ENCODE measurements at places on chromosomes 1 and 21. TPM values are rescaled to one million over a fixed set of nuclear protein-coding genes. Genes with fewer than 3 reads are reported as not detected.

DNA sequence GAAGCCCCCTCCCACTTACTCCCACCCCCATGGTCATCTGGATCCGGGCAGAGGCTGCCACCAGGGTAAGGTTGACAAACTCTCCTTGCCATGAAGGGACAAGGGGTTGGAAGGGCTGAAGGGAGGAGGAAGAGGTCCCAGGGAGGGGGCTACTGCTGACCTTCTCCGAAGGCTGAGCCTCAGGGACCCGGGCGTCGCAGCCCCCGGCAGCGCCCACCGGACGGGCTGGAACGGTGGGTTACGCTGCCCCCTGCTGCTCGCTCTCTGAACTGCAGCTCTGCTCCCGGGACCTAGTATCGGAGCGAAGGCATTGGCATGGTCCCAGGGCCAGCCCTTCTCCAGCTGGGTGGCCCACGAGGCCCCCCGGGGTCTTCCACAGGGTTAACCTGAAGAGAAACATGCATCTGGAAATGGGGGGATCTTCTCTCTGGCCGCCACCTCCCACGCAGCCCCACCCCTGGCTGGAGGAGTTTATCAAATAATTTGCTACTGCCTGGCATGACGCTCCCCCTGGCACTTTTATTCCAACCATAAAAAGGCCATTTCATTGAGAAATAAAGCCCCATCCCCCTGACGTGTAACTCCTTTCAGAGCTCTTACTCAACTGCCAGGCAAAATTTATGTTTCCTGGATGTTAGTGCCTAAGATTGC, 70.4 kb upstream of the TARDBP start:
- no peak for DNase-seq

Gene OR10Z1
- not detected for total RNA-seq

DNA sequence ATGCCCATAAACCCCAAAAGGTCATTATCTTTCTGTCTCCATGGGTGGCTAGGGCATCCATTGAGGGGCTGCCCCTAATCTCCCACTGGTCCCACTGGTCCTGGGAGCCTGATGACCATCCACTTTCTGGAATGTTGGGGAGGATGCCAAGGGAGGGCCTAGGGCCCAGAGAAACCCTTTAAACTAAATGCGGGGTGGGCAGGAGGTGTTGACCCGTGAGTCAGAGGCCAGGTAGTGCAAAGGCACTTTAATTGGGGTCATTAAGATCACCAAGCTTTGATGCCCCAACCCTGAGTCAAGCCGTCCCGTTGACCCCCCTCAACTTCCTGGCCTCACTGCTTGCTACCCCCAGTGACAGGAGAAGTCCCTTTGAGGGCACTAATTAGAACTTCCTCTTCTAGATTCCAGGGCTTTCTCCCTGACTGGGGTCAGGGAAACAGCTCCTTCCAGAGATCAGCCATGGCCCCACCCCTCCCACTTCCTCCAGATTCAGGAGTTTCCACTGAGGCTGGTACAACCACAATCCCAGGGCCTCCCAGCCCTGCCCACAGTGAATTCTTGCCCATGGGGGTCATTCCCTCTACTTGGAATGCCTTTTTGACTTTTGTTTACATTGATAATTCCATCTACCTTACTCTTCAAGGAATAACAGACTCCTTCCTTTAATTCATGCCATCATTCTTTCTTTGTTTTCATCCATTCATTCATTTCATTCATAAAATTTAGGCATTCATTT, 15.5 kb upstream of the SERINC2 start:
- DNase-seq, result no peak

GRCh38 chr1:216190438-216190837, 232.8 kb downstream of the USH2A start:
- DNase-seq, result no peak

All from heart left ventricle (tissue), 16 donors.